ENCODE measurements at places on chromosomes 7 and 10.

DNA sequence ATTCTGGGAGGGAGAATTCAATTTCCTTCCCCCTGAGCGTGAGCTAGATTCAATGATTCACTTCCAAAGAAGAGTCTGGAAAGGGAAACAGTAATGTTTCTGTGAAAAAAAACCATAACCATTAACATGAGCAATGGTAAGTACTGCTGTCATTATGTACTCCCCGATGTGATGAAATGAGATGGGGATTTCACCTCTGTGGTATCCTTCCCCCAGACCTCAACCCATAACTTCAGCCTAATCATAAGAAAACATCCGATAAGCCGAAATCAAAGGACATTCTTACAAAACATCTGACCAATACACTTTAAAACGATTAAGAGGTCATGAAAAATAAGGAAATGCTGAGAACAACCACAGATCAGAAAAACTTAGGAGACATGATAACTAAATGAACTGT, 27.2 kb downstream of the EZH2 start:
- no peak for DNase-seq

- no peak for DNase-seq
These were observed 85.3 kb upstream of the RPA3 start for GRCh38 chr7:7803715-7804178.

GRCh38 chr7:136495081-136495480, 373.4 kb upstream of the CHRM2 start:
- DNase-seq, result no peak

DNA sequence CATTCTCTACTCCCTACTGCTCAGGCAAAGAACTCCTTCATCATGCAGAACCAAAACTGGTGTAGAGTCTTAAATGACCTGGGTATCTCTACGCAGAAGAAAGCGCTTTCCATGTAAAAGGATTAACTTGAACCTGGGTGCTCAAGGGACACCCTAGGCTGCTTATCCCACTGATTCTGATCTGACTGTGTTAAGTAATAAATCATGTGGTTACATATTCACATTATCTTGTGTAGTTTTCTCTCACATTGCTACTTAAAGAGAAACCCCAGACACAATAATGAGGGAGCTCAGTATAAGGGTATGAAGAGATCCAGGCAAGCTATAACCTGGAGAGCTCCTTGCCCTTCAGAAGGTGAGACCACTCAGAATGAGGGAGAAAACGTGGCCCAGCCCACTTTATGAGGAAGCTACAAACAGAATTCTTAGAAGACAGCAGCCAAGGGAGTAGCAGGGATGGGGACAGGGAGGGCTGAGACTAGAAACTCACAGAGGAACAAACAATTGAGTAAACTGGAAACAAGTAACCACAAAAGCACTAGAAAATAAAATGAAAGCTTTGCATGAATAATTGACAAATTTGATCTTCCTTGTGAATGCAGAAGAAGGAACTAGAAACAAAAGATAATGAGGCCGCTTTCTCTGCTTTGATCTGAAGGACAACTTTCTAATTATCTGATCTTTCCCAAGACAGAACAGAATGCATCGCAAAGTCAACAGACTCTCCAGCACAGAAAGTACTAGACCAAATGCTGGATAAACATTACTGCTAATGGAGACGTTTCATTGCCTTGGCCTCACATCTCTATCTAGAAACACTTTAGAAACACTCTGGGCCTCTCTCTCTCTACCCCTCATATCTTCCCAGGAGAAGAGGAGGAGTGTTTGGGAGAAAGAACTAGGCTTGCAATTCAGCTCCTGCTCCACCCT, 76.1 kb downstream of the LRRC17 start:
- DNase-seq, result no peak

- no peak for DNase-seq
These were observed 44.0 kb upstream of the TMEM243 start for GRCh38 chr7:87263537-87263936.

DNA sequence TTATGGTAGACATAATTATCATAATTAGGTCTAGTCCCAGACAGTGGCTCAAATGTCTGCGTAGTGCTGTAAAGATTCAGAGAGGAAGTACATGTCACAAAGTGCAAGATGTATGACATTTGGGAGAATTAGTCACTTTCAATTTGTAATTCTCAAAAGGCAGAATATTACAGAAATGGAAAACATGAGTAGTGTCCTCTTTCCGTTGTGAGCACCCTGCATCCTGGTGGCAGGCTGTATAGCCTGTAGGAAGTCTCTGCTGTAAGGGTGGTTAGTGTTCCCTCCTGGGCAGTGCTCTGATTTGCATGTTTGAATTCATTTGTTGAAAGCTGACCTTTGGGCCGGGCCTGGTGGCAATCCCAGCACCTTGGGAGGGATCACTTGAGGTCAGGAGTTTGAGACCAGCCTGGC, 17.0 kb downstream of the CDK14 start:
- no peak for DNase-seq

DNA sequence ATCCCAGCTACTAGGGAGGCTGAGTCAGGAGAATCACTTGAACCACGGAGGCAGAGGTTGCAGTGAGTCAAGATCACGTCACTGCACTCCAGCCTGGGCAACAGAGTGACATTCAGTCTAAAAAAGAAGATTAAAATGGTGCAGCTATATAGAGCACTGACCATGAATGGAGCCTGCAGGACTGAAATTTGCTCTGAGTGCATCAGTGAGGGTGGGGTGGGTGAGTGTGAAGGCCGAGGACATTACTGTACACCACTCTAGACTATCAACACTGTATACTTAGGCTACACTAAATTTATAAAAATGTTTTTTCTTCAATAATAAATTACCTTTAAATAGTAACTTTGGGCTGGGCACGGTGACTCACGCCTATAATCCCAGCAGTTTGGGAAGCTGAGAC, 294.7 kb downstream of the PTPRN2 start:
- no peak for DNase-seq

DNA sequence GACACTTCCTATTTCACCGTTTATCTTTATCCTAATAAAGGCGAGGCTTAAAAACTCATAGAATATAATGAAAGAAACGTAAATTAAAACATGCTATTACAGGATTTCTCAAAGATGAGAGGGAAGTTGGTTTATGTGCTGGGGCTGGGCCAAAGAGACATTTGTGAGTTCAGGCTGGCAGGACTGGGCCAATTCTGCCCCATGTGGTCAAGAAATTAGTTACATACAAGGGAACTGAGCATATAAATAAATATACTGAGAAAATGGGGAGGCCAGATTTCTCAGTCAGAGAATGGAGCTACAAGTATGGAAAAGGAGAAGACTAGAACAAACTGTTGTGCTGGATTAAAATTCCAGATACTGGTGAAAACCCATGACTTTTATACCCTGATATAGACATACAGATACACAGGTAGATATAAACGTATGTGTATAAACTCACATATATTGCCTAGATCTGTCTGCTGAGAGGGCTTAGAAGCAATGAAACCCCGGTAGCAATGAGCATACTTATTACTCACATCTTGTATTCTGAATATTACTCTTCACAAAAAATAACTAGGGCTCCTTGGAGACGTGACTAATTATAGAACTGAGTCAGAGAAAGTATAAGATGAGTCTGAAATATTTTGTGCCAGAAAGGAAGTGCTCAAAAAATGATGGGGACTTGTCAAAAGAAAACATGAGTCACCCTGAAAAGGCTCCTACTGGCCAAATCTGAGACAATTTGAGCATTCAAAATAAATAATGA, 155.7 kb upstream of the FGFR2 start:
- no peak for DNase-seq

DNA sequence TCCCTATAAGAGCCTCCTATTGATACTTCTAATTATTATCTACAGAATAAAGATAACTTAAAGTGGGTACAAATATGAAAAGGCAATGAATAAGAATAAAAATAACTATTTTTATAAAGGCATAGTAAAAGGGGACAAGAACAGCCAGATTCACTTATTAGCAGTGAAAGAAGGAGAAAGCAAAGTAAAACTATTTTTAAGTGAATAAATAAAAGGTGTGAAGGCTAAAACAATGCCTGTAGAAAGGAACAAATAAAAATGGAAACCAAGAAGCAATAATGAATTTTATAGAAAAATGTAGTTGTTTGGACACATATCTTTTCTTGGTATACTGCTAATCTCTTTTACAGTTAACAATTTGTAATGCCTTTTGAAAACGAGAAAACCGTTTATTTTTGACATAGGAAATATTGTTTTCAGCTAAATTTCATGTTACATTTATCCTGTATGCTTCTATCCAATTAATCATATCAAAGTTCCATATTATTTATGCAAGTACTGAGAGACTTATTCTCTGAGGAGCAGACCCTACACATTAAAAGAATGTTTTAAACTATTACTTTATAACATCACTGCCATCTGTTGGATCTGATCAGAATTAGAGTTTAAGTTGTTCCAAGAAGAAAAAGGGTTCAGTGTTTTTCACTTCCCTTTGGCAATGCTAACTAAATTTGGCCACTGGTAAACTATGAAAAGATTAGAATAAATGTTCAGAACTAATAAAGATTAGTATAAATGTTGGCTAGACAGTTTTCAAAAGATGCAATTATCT, 59.1 kb downstream of the ARMC3 start:
- no peak for DNase-seq

- DNase-seq, result no peak
These were observed 153.2 kb upstream of the FZD8 start for GRCh38 chr10:35795131-35795824.

DNA sequence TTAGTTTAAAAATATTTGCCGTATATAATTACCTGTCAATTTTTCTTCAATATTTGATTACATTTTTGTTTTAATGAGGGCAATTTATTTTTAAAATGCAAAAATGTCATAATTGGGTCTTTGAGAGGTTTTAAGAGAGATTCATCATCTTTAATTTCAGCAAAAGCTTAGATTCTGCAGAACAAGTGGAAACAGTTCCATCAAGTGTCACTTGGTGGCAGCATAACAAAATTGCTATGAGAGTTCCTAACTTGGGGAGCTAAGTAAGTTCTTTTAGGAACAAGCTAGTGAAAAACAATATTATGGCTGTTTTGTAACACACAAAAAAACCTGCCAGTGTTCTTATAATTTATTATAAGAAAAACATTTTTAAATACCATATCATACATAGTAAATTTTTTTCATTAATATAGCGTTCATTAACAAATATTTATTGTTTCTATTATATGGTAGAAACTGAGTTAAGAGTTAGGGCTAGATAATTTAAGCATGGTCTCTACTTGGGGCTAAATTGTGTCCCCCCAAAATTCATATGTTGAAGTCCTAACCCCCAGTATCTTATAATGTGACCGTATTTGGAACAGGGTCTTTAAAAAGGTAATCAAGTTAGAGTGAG, 155.2 kb downstream of the MAGI2 start:
- DNase-seq, result no peak

DNA sequence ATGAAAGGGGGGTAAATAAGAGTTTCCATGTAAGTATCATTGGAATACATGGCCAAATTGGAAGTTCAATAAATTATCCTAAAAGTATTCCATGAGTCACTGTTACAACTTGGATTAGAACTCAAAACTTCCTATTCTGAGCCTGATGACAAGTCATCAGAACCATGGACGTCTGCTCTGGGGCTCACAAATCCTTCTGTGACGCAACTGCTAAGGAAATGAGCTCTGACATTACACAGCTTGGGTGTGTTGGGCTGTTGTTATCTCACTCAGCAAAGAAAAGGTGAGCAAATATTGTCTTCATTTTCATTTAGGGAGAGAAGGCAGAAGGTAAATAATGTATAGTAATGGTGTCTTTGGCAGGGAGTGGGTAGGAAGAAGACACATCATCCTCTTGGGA, 214.8 kb upstream of the ADO start:
- no peak for DNase-seq

DNA sequence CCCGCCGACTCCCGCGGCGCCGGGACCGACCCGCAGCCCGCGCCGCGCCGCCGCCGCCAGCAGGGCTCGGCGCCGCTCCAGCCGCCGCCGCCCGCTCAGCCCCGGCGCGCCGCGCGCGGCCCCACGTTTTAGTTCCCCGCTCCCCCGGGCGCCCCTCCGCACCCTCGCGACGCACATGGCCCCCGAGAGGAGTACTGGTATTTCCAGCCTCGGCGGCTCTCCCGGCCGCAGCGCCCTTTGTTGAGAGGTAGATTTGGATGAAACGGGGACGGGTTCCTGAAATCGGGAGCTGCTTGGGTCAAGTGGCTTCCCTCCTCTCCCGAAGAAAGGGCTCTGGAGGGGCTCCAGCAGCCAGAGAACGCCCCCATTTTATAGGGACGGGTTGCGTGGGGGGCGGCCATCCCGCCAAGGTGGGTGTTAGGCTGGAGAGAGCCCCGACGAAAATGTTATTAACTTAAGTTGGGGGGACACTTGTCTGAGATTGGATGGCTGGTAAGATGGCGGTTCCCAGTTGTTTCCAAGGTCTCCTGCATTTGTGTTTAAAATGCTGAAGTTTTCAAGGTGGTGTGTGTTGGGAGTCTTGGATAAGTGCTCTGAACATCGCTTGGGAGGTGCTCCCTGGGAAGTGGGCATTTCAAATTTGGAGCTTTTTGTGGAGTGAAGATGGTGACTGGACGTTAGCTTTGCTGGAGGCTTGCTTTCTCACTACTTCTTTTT, 1.2 kb downstream of the BMI1 start:
- DNase-seq, result no peak

- DNase-seq, result no peak
These were observed 4.3 kb upstream of the LIPF start for GRCh38 chr10:88659725-88660597.

DNA sequence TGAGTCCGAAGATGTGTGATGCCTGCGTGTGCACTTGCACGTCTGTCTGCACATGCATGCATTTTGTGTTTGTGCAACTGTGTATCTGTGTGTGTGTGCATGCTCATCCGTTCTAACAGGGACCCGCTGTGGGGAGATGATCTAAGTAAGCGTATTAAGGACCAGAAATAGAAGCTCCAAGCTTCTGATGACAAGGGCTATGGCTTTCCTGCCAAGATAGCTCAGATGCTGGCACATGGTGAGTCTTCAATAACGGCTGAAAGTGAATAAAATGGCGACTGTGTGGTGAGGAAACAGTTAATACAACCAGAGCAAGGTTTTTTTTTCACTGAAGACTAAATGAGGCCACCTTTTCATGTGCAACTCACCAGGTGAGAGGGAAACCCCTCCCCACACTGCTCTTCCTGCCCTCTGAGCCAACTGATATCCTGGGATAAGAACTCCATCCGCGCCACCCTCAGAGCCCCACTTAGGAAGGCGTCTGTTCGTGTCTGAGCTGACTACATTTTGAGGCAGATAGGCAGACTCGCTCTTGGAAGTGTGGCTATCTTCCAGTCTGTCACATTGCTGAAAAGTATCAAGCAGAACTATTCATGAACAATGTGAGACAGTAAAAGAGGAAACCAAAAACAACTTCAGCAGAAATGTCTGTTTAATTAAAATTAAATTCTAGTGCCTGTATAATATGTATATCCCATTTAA, 47.4 kb upstream of the TCERG1L start:
- no peak for DNase-seq
